A549 (cell line): ENCODE measurements at places on chromosomes 12 and 14.

DNA sequence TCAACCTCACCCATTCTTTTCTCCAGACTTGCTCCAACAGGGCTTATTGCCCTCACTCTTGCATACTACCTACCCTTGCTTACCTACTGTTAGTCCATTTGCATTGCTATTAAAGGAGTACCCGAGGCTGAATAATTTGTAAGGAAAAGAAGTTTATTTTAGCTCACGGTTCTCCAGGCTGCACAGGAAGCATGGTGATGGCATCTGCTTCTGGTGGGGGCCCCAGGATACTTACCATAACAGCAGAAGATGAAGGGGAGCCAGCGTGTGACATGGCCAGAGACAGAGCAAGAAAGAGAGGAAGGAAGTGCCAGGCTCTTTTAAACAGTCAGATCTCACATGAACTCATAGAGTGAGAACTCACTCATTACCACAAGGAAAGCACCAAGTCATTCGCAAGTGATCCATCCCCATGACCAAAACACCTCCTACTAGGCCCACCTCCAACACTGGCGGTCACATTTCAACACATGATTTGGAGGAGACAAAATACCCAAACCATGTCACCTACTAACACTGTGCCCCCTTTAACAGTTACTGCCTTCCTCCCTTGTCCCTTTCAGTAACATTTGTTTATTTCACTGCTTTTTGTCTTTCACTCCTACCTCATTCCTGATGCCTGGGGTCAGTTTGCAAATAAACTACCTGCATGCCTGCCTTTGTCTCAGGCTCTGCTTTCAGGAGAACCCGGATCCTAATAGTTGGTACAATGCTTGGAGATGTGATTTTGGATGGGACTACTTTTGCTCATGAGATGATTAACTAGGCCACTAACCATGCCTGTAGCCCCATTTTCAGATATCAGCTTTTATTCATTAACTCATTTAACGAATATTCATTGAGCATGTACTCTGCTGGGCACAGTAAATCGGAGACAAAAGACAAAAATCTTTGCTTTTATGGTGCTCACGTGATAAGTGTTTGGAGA lies 41.6 kb upstream of the CSRP2 start:
- no peak for DNase-seq

GRCh38 chr12:103799857-103800771 lies 40.9 kb downstream of the NT5DC3 start:
- DNase-seq = peak; percentile 70

- no peak for DNase-seq
Measured at GRCh38 chr14:61577506-61577931, 117.8 kb upstream of the HIF1A start.

DNA sequence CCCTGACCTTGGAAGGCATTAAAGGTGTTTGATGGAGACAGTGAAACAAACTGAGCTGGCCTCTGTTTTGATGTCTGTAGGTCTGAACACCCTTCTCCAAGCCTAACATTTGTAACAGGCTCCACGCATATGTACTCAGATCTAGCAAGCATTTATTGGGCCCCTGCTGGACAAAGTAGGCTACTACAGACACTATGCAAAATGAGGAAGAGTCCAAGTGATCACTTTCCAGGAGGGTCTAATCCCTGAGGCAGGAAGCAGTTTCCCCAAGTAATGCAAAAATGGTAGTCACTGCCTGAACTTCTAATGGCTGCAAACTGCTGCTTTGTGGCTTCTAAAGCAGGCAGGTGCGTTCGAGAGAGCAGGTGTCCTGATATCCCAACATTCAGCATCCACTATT lies 405.8 kb downstream of the MED13L start:
- DNase-seq = peak; percentile 69

DNA sequence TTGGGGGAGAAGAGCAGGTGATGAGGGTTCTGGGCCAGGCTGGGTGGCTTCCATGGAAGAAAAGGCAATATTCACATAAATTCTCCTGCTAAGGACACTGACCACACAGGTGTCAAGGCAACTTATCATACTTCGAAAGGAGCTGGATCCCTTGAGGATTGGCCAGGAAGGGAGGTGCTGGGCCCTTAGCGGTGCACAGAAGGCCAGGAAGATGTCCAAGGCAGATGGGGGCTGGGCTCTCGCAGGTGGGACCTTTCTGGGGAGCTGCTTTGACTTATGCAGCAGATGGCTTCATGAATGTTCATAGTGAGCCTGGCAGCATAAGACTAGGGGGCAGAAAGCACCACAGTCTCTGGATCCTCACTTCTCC lies 3.9 kb downstream of the CD63 start:
- no peak for DNase-seq

DNA sequence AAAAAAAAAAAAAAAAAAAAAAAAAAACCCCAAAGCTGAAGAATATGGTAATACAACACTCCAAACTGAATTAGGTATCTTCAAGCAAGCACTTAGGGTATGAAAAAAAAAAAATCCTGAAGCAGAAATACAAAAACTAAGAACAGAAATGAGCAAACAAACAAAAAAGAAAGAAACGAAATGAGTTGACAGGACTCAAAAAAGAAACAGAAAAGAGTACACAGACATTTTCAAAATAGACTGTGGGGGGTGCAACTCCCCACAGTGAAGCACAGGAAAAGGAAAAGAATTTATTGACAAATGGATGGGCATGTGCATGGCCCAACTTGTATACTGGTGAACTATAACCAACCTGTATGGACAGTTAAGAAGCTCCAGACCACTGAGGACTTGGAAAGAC lies 24.6 kb downstream of the RPS6KA5 start:
- no peak for DNase-seq

- no peak for DNase-seq
Measured at GRCh38 chr12:113103756-113104450, 31.7 kb downstream of the RASAL1 start.

GRCh38 chr14:72332046-72332445 lies 399.8 kb downstream of the RGS6 start:
- DNase-seq = no peak

DNA sequence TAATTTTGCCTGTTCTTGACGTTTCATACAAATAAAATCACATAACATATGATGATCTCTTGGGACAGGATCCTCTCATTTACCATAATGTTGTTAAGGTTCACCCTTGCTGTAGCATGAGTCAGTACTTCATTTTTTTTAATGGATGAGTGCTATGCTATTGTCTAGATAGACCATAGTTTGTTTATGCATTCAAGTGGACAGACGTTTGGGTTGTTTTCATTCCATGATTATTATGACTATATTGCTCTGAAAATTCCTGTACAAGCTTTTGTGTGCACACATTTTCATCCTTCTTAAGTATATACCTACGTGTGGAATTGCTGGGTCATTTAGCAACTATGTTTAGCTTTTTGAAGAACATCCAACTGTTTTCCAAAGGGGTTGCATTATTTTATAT lies 325.6 kb upstream of the TMEM132C start:
- no peak for DNase-seq

DNA sequence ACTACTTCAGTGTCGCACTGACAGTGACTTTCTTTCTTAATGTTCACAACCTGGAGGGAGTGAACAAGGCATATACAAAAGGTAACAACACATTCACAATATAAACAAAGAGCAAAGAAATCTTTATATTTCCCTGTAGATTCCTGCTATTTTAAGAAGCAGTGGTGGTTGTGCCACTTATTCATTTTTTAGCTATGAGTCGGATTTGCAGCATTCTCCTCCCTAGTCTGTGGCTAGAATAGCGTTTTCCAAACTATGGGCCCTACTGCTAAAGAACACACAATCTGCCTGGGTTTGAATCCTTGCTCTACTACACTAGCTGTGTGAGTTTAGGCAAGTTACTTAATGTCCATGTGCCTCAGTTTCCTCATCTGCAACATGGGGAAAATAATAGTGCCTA lies 18.6 kb upstream of the MDM1 start:
- no peak for DNase-seq

DNA sequence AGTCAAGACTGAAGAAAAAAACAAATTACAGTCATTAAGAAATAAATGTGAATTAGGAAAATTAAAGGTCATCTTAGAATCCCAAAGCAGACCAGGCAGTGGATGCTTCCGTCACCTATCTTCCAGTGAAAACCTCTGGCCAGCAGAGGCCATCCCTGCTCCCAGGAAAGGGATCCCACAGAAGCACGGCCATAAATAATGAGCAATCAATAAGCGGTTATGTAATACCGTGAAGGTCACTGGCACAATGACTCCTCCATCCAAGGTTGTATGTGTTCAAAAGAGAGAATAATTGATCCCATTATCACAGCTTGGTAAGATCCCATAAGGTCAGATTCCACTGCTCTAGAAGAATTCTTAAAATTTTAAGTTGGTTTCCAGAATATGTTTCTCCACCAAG lies 85.7 kb downstream of the PPP2R5E start:
- no peak for DNase-seq

DNA sequence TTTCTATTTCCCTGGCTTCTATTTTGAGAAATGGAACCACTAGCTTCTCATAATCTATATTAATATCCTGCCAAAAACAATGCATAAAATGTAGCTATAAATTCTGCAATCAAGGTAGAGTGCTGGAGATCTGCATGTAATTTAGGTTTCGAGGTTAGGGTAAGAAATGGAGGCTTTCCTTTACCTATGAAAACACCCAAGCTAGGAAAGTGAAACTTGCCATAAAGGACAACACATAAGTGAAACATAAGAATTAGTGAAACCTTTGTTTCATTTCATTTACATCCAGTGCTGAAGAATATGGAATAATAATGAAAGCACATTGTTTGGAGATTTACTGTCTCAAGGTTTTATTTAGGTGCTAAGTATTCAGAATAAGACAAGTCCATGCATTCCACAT lies 9.7 kb downstream of the CLEC2A start:
- no peak for DNase-seq

GRCh38 chr12:42370013-42370412 lies 44.0 kb downstream of the PPHLN1 start:
- no peak for DNase-seq

DNA sequence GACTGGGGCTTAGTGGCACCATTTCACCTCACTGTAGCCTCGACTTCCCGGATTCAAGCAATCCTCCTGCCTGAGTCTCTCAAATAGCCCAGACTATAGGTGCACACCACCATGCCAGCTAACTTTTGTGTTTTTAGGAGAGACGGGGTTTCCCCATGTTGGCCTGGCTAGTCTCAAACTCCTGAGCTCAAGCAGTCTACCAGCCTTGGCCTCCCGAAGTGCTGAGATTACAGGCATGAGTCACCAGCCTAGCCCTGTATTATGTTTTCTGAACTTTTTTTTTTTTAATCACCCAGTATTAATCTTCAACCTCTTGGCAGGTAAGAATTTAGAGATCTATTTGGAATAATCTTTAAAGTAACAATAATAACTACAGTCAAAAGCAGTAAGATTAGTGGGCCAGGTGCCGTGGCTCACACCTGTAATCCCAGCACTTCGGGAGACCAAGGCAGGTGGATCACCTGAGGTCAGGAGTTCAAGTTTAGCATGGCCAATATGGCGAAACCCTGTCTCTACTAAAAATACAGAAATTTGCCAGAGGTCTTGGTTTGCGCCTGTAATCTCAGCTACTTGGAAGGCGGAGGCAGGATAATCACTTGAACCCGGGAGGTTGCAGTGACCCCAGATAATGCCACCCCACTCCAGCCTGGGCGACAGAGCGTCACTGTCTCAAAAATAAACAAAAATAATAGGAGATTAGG lies 8.6 kb downstream of the NANOG start:
- DNase-seq = no peak

- no peak for DNase-seq
Measured at GRCh38 chr14:53509276-53510244, 356.4 kb upstream of the DDHD1 start.

GRCh38 chr12:11446372-11446771 lies 51.0 kb upstream of the PRB2 start:
- no peak for DNase-seq

- DNase-seq = no peak
Measured at GRCh38 chr14:89531661-89532335, 114.8 kb upstream of the FOXN3 start.

- DNase-seq = peak; percentile 44
Measured at GRCh38 chr14:64556526-64556925, 6.8 kb downstream of the PPP1R36 start.

DNA sequence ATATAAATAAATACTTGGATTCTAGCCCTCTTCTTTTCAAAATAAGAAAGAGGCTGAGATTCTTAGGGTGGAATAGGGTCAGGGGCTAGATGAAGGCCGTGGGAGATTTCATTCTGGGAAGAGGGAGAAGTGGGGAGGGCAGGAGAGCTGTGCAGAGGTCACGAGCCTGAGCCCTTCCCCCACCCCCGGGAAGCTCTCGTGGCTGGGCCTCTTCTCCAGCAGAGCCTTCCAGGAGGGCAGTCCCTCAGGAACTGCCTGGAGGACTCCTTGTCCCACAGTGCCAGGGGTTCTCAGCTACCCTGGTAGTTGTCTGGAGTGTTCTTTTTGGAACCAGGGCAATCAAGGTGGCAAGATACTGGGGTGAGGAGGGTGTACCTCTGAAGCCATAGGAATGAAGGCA lies 94.0 kb downstream of the ESR2 start:
- no peak for DNase-seq

DNA sequence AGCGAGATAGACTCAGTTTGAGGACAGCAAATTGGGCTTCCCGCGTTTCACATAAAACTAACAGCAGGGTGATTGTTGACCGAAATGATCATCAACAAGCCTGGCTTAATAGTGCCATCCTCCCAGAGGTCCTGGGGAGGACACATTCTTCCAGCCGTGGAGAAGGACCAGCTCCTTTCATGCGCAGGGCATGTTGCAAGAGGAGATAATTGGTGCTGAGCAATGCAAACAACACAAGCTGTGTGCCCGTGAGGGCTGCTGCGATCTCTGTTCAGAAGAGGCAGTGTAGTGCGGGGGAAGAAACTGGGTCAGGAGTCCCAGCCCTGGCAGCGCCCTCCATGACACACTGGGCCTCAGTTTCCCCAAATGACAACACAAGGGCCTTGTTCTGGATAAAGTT lies 54.3 kb downstream of the CCDC85C start:
- no peak for DNase-seq

DNA sequence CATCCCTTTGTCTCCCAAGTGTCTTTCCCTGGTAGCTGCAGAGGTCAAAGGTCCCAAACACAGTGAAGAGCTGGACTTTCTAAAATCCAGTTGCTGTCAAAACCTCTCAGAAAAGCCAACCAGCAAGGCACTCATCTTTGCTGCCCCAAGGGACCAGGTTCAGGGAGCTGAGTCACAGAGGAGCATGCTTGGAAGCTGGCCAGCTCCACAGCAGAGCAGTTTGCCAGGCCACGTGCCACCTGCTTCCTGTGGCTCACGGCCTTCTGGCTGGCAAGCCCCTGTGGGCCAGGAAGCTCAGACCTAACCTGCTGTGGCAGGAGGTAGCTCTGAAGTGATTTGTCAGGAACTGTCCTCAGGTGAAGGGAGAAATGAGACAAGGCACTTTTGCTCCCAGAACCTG lies 3.6 kb downstream of the ISCU start:
- DNase-seq = peak; percentile 48

- DNase-seq = no peak
Measured at GRCh38 chr12:52049286-52049685, 2.0 kb upstream of the NR4A1 start.
